Hematopoietic multipotent progenitor cell treated with erythropoietin and hydrocortisone succinate and interleukin-3 and kit ligand, for 4 days (in vitro differentiated cells): ENCODE measurements at places on chromosomes 3 and 15.

DNA sequence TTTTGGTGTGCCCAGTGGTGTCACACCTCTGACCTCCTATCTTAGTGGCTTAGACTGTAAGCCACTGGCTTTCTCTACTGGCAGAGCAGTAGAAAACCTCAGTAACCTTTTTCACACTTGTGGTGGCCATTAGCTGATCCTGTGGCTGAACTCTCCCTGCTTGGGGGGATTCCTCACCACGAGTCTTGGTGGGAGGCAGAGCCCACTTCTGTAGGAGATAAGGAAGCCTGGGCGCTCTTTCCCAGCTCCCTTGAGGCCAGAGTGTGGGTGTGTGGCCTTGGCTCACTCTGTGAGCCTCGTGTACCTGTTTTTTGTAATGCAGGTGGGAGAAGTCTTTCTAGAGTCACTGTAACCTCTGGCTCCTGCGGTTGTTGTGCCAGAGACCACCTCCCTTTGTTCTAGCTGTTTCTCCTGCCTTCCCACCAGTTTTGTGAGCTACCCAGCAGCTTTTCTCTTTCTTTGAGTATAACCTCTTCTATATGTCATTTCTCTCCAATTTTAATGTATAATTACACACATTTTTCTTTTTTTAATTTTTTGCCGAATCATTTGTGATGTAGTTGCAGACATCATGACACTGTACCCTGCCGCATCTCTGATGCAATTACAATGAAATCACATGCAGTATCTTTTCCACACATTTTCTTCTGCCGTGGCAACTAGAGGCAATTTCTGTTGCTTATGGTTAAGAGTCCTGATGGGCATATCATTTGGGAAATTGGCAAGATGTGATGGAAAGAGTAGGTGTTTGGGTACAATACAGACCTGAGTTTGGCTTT lies 13.8 kb downstream of the XCR1 start:
- DNase-seq: no peak

GRCh38 chr3:12149029-12149428 lies 9.7 kb downstream of the TIMP4 start:
- no peak for DNase-seq

DNA sequence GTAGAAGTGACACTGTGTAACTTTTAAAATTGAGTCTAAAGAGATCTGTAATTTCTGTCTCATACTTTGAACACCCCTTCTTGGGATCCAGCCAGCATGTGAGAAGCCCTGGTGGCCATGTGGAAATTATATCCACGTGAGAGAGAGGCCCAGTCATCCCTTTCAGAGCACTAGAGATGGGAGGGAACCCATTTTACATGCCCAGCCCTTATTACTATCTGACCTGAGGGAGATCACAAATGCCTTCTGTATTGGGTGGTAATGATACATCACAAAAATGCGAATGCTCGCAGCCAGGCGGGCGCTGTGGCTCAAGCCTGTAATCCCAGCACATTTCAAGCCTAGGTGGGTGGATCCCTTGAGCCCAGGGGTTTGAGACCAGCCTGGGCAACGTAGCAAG lies 27.3 kb upstream of the TRAK1 start:
- peak; percentile 35 for DNase-seq

DNA sequence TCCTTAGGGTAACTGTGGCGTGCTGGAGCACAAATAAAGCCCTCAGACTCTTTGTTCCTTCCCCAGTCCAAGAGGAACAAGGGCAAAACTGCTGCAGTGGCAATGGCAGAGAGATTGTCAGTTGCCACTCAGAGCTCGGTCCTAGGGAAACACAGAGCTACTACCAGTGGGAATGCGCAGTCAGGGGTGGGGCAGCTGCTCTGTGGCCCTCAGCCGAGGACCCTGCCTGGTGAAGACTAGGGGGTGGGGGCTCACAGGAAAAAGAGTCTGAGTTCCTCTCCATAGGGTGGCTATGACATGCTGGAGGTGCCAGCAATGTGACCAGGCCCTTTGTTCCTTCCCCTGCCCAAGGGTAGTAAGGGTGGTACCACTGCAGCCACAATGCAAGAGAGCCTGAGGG lies 43.8 kb downstream of the TMCO5A start:
- DNase-seq: no peak

DNA sequence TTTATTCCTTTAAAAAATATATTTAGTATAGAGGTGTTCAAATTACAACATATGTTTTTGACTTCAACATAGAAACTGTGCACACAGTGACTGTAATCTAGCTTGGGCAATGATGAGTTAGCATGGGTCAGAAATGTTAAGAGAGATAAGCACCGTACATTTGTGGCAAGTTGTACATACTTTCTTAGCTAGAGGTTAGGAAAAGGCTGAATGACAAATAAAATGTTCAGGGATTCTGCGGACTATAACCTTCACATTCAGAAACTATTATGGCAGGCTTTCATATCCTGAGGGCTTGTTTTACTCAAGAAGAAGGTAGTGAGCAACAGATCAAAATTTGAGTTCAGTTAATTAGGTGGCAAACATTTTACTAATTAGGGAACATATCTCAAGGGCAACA lies 379.7 kb upstream of the EPHA6 start:
- no peak for DNase-seq

- DNase-seq: no peak
Observed at GRCh38 chr3:133746712-133747066, 496 bp downstream of the TF start.

- no peak for DNase-seq
Observed at GRCh38 chr3:73500321-73500720, 124.4 kb downstream of the PDZRN3 start.

DNA sequence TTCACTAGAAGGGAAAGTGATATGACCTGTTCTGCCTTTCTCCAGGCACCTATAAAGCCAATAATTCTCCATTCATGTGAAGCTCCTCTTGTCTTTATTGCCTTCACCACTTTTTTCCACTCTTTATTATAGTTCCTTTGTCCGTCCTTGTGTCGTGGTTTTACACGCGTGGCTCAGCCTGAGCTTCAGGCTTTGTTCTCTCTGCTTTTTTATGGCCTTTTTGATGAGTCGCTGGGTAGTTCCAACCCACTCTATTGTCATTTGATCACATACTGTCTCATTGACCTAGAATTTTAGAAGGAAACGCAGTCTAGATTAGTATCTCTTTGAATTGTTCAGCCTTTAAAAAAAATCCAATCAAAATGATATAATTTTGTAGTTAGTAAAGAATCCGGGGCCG lies 403.2 kb downstream of the PTPRG start:
- DNase-seq: no peak

- DNase-seq: no peak
Observed at GRCh38 chr3:58404396-58404795, 29.2 kb downstream of the PDHB start.

DNA sequence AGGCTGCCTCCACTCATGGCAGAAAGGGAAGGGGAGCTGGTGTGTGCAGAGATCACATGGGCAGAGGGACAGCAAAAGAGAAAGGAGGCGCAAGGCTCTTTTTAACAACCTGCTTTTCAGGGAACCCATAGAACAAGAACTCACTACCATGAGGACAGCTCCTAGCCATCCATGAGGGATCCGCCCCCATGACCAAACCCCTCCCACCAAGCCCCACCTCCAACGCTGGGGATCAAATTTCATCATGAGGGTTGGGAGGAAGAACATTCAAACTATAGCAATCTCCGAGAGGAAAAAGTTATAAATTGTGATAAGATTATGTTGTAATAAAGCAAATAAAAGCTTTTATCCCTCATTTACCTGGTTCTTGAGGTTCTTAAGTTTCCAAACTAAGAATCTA lies 84.7 kb upstream of the LMCD1 start:
- DNase-seq: peak; percentile 42

DNA sequence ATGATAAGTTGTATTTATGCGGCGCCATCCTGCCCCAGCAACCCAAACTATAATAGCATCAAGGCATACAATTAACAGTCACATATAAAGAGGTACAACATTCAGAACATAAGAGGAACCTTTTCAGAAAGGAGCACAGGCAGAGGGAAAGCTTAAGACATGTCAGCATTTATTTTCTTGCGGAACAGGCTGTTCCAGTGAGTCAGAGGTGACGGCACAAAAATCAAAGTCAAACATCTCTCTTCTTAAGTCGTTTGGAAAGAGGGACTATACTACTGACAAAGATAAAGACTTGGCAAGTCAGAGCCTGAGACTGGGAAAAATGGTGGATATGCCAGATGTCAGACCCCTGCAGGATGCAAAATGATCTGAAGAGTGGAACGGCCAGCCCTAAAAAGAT lies 128.4 kb downstream of the CTNNB1 start:
- no peak for DNase-seq

- DNase-seq: no peak
Observed at GRCh38 chr15:85443046-85443445, 62.6 kb downstream of the AKAP13 start.

- peak; percentile 55 for DNase-seq
Observed at GRCh38 chr15:52112203-52112750, 298 bp downstream of the BCL2L10 start.
